Hematopoietic multipotent progenitor cell treated with erythropoietin and hydrocortisone succinate and interleukin-3 and kit ligand, for 8 days (in vitro differentiated cells): ENCODE measurements at places on chromosomes 7 and 10.
A peak's percentile ranks its signal among the peaks of the same experiment; 100 is the strongest.

DNA sequence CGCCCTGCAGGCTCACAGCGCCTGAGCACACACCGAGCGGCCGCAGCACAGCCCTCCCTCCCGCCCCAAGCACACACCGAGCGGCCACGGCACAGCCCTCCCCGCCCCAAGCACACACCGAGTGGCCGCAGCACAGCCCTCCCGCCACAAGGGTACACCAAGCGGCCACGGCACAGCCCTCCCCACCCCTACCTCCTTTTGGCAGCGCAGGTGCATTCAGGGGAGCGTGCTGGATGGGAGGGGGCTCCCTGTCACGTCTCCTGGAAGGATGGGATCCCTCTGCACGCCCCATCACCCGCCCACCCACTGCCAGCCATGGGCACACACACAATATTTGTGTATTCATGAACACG is 482.6 kb downstream of the DNAJB6 start:
- DNase-seq: no peak

- DNase-seq: no peak
Measured at GRCh38 chr7:129764247-129765084, 152.9 kb downstream of the NRF1 start.

DNA sequence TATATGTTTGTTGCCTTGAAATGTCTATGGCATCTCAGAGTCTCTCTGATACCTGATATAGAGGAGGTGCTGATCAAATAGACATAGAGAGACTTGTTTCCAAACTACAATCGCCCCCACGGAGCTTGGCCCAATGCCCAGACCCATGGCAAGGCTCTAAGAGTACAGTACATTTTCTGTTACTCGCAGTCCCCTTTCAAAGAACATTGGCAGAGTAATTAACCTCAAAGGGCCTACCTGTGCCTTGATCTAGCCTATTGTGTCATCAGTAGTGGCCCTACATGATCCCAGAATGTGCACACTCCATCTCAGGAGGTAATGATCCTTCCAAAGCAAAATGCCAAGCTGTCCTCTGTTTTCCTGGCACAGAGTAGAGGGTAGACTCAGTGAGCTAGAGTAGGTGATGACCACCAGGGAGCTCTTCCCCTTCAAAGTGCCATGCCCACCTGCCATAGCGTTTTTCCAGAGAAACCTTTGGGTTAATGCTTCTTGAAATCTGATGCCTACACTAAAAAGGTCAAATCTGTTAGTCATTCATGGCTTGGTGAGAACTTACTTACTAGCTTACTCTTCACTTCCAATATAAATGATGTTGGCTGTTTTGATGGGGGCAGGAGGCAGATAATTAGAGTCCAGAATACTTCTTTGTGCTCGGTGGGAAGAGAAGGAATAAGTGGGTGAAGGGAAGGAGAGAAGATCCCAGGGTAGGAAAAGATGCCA is 41.2 kb upstream of the ACSL5 start:
- DNase-seq: no peak

DNA sequence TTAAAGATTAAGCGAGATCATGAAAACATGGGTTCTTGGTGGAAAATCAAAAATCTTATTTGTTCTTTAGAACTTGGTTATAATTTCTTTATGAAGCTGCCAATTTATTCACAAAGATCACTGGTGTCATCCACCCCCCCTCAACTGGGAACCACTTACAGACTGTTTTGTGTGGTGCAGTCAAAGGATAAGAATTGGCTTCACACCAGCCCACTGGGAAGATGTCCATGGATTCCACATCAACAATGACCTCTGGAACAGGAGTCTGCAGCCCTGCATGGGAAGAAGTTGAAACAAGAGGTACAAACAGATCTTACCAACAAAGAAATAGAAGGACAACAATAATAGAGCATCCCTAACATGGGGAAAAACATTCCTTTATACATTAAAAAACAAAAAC is 205.2 kb downstream of the SFMBT2 start:
- no peak for DNase-seq

- no peak for DNase-seq
Measured at GRCh38 chr7:151408839-151409666, 785 bp downstream of the WDR86 start.

DNA sequence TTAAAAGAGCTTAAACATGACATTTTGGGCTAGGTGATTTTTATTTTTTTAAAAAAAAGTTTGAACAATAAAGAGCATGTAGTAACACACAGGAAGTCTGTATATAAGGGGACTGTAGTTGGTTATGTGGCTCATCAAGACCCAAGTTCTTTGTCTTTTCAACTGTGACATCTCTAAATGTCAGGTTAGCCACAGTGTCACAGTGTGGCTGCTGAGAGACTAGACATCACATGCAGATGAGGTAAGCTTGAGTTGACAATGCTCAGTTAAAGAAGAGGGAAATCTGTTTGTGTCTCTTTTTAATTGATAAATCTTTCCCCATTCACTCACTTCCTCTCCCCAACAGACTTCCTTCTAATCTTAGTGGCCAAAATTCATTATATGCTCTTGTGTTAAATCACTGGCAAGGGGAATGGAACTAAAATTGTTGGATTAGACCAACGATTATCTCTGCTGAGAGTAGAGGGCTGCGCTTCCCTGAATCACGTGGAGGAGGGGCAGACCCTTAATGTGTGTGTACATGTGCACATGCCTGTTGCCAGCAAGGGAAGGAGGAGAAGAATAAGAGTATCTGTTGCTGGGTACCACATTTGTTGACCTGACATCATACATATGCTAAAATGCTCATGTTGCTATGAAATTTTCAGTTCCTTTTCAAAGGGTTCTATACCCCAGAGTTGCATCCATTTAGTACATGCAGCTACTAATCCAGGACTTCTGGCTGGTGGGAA is 78.3 kb downstream of the MMRN2 start:
- no peak for DNase-seq

DNA sequence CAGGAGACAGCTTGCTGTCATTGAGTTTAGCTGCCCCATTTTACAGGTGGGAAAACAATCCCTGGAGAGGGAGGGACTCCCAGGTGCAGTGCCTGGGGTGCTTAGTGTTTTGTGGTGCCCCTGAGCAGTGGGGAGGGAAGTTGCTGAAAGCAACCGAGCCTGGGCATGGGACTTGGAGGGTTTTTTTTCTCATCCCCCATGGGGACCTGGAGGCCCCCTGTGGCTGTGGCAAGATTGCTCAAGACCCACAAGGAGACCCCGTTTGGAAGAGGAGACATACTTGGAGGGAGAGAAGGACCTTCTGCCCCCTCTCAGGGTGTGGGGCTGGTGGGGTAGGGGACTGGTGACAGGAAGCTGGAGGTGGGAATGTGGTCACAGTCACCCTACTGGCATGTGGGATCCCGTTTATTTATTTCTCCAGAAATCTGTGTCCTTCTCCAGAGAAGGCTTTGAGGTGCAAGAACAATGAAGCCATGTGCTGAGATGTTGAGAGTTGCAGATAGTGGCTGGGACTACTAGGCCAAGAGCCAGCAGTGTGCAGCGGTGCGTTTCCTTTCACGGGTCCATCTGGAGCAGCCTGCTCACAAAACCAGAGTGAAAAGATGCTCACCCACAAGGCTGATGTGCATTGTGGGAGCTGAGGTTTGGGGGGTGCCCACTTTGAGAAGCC is 21.5 kb downstream of the ZMIZ1 start:
- DNase-seq: no peak

- DNase-seq: peak; percentile 59
Measured at GRCh38 chr7:1144269-1144771, 15.7 kb downstream of the ZFAND2A start.
